ENCODE measurements at places on chromosomes 1 and 21.

- DNase-seq = no peak
Measured at GRCh38 chr1:169550294-169550693, 36.0 kb downstream of the F5 start.

DNA sequence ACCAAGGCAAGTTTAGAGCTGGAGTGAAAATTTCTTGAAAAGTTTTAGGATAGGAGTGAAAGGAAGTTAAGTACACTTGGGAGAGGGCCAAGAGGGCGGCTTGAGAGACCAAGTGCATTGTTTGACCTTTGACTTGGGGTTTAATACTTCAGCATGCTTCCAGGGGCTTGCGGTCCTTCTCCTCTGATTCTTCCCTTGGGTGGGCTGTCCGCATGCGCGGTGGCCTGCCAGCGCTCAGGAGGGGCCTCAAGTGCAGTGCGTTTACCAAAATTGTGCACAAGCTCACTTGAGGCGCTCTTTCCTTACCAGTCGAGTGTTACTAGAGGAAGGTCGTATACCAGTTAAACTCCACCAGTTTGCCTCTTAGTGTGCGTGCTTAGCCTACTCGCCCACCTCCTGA, 91.3 kb upstream of the LYST start:
- no peak for DNase-seq

DNA sequence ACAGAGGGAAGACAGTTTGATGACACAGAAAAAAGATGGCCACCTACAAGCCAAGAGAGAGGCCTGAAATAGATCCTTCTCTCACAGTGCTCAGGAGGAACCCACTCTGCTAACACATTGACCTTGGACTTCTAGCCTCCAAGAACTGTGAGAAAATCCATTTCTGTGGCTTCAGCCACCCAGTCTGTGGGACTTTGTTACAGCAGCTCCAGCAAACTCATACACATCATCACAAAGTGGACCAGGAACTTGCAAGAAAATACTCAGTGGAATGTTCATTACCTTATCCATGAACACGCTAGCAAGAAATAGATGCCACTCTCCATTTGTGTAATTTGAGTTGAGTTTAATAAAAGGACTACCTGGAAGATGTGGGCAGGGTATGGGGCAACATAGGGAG, 38.1 kb upstream of the VWA5B1 start:
- no peak for DNase-seq

GRCh38 chr1:100671601-100672000, 47.9 kb upstream of the VCAM1 start:
- no peak for DNase-seq

DNA sequence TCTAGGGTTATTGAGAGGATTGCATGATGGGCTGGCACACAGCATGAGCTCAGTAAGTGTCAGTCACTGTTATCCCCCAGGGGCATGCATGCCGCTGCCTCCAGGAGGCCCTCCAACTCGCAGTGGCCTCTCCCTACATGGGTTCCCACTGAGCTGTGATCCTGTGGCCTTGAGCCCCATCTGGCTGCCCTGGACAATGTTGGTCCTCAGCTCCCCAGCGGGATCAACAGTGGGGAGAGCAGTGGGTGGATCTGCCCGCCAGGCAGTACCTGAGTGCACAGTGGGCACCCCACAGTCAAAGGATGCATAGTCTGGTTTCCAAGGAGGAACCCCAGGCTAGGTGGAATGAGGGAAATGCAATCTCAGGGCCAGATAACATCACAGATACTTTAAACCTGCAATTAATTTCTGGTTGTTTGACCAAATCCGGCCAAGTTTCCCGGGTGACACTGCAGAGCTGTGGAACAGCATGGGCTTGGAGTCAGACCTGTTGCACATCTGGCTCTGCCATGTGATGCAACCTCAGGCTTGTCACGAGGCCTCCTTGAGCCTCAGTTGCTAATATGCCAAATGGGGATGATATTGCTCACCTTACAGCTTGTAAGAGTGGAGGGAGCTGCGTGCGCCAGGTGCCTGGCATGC, 9.3 kb downstream of the PADI3 start:
- no peak for DNase-seq

GRCh38 chr1:84617349-84617748, 43.1 kb upstream of the CTBS start:
- no peak for DNase-seq

GRCh38 chr1:198480876-198481275, 59.6 kb downstream of the ATP6V1G3 start:
- DNase-seq = no peak

GRCh38 chr1:53541761-53542550, 82.8 kb downstream of the DMRTB1 start:
- DNase-seq = no peak

GRCh38 chr21:28884481-28884880, 108.2 kb downstream of the LTN1 start:
- DNase-seq = no peak

- DNase-seq = no peak
Measured at GRCh38 chr1:213649373-213649772, 338.4 kb upstream of the PROX1 start.

DNA sequence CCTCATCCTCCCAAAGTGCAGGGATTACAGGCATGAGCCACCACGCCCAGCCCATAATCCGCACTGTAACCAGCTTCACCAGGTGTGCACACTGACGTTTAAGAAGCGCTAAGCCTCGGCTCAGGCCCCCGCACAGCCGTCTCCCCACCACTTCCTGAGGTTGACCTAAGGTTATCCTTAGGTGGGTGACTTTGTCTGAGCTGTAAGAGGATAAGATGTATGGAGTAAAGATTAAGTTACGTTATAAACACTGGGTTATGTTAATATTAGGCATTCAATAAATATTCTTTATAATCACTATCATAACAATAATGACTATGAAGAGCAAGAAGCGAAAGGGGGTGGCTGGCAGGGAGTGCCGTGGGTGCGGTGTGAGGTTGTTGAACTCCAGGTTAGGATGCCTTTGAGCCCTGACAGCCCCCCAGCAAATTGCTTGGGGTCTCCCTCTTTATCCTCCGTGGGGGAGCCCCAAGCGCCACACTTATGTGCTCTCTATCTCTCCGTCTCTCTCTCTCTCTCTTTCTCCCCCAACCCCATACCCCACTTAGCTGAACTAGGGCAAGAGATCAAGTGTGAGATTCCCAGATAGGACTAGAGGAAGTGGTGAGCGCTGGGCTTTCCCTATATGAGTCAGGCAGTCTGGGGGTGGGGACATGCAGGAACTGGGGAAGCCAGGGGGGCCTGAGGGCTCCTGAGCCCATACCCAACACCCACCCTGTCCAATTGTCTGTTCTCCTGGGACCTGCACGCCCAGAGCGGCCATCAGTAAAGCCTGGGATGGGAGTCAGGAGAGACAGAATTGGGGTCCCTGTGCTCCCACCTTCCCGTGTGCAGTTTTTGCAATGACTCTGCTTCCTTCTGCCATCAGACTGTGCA, 7.6 kb downstream of the EFHD2 start:
- DNase-seq = no peak

GRCh38 chr1:38009841-38010180, 2.7 kb upstream of the UTP11 start:
- DNase-seq = no peak

GRCh38 chr1:12051361-12051760, 11.7 kb upstream of the TNFRSF8 start:
- no peak for DNase-seq

DNA sequence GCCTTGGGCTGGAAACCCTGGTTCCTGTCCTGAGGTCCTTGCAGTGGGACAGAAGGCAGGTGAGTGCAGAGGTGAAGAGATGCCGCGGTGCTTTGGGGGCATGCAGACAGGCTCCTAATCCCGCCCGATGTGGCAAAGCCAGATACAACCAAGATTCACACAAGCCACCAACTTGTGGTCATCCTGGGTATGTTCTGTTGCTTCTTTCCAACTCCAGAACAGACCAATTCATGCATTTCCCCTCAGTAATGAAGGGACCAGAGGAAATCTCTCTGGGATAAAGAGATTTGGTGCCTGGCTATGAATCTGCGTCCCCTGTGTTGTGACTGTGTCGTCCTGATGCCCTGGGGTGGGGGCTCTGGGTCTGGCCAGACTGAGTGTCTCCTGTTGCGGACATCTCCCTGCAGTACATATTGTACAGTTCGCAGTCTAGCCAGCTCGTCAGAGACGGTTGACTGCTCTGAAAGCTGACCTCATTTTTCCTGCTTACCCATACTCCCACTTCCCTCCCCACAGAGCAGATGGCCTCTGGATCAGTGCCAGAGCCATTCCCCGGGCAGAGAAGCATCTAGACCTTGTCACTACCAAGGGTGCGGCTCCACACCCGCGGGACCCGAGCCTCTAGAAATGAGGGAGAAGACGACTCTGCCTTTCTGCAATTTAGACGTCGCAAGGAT, 216.3 kb downstream of the KIF26B start:
- no peak for DNase-seq

DNA sequence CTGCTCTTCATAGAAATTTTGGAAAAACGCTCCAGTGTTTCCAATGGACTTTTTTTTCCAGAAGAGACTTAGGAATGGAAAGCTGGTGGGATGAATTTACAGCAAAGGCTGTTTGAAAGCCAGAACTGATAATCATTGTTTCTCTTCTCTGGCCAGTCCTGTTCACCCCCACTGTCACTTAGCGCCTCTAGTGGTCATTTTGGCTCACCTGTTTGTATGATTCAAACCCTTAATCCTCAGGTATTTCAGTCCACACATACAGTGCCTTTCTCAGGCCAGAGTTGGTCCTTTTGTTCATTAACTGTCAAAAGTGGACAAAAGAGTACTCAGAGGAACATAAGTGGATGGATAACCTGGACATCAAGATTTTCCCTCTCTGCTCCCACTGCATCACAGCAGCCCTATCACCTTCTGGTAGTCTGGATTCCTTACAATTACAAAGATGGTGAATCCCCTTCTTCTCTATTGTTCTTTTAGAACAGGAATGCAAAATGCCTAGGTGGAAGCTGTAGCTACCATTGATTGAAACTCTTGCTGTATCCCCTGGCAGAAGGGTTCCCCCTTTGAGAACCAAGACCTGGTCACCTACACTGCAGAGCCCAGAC, 177.6 kb upstream of the OLFM3 start:
- DNase-seq = no peak

GRCh38 chr1:3774276-3774945, 1.9 kb downstream of the SMIM1 start:
- no peak for DNase-seq

DNA sequence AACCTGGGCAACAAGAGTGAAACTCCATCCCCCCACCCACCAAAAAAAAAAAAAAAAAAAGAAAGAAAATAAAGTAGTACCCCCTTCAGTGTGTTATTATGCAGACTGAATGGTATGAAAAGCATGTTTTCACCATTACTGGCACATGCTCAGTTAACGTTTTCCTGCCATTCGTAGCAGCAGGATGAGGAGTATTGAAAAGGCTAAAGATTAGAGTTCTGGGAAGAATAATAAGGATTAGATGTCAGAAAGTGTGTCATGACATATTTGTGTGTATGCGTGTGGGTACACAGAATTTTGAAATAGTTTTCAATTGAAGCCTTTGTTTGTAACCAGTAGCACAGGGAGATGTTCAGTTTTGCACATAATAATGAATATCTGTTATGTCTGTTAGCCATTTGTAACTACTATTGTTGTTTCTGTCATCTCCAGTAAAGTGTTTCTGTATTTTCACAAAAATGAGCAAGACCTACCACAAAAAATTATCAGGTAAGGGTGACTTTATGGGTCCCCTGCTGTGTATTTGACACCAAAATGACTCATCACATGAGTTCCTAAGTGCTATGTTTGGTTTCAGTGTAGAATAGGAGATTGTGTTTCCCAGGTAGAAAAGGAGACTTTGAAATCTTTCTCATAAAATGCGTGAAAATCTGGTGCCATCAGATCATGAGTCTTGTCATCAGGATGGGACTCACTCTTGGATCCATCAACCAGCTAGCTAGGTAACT, 358.9 kb downstream of the DISC1 start:
- DNase-seq = no peak

DNA sequence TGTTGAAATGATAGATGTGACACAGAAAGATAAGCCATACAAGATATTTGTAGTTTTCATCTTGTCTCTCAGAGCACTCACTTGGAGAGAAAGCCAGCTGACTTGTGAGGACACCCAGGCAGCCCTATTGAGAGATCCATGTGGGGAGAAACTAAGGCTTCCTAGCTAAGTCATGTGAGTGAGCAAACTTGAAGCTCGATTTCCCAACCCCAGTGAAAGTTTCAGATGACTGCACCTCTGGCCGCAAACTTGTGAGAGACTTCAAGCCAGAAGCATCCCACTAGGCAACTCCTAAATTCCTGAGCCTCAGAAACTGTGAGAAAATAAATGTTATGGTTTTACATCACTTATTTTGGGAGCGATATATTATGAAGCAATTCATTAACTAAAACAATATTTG, 832.3 kb downstream of the LTN1 start:
- no peak for DNase-seq

DNA sequence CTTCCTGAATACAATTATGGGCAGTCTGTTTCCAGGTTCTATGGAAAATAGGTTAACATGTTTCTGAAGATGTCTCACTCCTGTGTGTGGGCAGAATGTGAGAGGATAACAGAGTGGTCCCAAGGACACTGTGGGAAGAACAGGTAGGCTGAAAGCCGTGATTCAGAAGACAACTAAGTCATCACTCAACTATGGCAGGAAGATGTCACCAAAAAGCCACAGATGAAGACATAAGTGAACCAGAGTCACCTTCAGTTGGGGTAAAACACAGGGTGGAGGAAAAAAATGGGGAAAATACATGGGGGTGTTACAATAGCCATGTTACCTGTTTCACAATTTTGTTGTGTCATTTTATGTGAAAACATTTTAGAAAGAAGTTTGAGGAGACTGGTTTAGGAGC, 75.1 kb downstream of the UCHL5 start:
- DNase-seq = no peak

GRCh38 chr1:32100359-32100758, 7.5 kb upstream of the KPNA6 start:
- DNase-seq = no peak
